Left kidney (tissue), 8 donors: ENCODE measurements at places on chromosomes 4 and X.

GRCh38 chr4:119016636-119017035 is 119.0 kb upstream of the MYOZ2 start:
- DNase-seq, result no peak

DNA sequence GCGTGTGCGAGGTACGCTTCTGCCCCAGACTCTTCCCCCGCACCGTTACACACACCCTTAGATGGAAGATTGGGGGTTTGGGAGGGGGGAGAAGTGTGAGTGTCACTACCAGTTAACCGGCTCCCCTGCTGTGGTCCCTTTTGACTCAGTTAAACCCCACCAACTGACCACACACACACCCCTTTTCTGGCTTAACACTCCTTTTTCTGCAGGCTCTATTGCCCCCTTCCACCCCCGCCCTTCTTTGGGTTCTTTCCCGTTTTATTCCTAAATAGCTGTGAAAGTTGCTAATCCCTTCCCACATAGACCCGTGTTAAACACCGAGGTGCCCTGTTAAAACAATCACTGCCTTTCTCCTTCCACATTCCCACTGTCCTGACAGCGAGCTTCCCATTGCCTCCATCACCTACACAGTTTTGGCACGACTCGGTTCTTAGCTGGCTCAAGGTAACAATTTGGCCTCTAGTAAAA is 3.7 kb upstream of the NR3C2 start:
- DNase-seq, result no peak

DNA sequence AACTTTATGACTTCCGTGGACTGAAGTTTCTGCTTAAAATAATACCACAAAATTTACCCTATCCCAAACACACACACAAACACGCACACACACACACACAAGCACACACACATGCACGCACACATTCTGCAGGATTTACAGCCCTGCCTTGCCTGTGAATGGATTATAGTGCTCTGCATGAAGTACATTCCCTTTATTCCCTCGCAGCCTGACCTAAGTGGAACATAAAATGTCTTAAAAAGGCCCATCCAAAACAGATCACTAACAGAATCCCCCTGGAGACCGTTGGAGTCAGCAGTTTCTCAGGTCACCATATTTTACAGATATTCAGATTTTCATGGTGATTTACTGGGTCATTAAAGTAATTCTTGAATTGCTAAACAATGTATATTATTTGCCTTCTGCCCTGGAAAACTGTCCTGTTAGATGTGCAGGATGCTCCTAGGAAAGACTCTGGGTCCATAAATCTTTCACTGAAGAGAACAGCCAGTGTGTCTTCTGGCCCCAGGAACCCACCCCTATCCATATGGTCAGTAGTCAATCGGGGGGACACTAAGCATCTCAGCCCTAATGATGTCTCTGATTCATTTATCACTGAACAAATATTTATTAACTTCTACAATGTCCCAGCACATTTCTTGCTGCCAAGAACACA is 587.7 kb upstream of the BOD1L1 start:
- no peak for DNase-seq

DNA sequence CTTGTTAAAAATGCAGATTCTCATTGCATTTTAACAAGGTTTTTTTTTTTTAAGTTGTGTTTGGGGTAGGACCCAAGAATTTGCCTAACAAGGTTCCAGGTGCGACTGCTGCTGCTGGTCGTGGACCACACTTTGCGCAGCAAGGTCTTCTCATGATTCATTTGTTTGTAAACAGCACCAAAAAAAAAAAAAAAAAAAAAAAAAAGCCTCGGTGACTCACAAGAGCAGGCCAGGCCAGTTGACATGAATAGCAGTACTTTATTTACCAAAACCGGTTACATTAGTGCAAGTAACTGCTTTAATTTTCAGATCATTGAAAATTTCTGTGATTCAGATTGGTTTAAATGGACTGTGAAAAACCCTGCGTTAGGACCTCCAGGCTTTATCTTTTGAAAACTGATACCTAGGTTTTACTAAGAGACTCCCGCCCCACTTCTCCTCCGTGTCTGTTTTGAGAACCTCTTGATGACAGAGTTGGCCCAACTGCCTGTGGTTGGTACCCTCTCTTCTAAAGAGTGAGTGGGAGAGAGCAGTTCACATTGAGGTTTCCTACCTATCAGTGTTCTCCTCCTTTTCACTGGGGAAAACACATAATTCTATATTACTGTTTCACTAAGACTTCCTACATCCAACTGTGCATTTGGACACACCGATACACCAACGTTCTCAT is 86.2 kb downstream of the PHEX start:
- no peak for DNase-seq

DNA sequence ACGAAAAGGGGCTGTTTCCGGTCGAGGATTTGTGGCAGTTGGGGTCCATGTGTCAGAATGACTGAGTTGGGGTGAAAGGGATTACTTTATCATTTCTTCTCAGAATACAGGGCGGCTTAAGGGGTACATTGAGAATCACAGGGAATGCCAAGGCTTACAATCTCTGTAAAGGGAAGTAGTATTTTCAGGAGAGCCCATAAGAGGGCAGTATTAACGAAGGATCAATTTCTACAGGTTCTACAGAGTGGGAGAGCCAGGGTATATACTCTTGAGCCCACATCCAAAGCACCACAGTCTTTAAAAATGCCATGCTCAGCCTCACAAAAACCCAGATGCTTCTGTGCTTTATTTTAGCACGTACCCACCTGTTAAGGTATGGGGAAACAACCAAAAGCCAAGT is 67.7 kb upstream of the ZXDA start:
- DNase-seq, result no peak

GRCh38 chr4:115655626-115656025 is 542.2 kb upstream of the NDST4 start:
- no peak for DNase-seq

- no peak for DNase-seq
Observed at GRCh38 chr4:8846826-8847225, 24.8 kb downstream of the HMX1 start.

- no peak for DNase-seq
Observed at GRCh38 chr4:38078590-38079421, 118.6 kb downstream of the PTTG2 start.

GRCh38 chr4:99134586-99134985 is 9.5 kb downstream of the ADH4 start:
- no peak for DNase-seq

GRCh38 chr4:740656-741282 is 35.1 kb downstream of the PCGF3 start:
- DNase-seq, result no peak
